Stimulated activated CD8-positive, alpha-beta memory T cell treated with anti-CD3 and anti-CD28 coated beads, Interleukin-7, amount 100 ng/mL, for 24 hours (primary cell): ENCODE measurements at places on chromosomes 1 and 21.

GRCh38 chr1:167297222-167298214 is 76.8 kb downstream of the POU2F1 start:
- DNase-seq = no peak

DNA sequence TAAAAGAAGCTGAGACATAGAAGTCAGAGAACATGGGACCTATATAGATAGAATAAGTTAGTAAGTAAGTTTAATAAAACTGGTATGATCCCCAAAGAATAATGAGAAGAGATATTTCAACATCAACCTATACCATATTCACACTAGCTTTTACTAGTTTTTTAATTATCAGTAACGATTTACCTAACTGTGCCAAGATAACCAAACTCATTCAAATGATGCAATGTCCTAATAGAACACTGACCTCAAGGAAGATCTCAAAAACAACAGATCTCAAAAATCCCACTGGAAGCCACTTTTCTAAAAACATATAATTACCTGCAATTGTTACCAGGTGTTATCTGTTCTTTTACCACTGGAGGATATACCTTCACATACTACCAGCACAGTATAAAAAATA is 38.7 kb downstream of the ANKRD13C start:
- DNase-seq = no peak

GRCh38 chr1:36092798-36093185 is 4.1 kb downstream of the ADPRS start:
- DNase-seq = no peak

GRCh38 chr21:14318578-14318977 is 64.4 kb downstream of the HSPA13 start:
- DNase-seq = no peak

- DNase-seq = no peak
Measured at GRCh38 chr1:248596615-248597014, 885 bp downstream of the OR2T10 start.
